ENCODE measurements at places on chromosomes 3 and 15.

GRCh38 chr15:51931638-51932037 lies 39.9 kb downstream of the LEO1 start:
- DNase-seq = no peak

DNA sequence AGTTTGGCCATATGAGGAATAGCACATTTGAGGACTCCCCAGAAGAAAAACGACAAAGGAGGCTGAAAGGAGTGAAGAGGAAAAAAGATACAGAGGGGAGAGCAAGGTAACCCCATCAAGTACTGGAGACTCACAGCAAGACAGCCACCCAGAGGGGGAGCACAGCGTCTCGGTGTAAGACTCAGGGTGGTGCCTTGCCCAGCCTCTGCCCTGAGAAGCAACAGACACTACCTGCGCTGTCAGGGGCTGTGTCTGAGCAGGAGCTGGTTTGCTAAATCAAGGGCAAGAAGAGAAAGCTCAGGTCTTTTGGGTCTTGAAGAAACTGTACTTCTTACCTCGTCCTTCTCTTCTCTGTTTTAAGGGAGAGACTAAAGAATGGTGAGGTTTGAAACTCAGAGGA lies 27.9 kb downstream of the FBXO45 start:
- no peak for DNase-seq

- no peak for DNase-seq
Observed at GRCh38 chr15:92092289-92093105, 239.0 kb downstream of the SLCO3A1 start.

DNA sequence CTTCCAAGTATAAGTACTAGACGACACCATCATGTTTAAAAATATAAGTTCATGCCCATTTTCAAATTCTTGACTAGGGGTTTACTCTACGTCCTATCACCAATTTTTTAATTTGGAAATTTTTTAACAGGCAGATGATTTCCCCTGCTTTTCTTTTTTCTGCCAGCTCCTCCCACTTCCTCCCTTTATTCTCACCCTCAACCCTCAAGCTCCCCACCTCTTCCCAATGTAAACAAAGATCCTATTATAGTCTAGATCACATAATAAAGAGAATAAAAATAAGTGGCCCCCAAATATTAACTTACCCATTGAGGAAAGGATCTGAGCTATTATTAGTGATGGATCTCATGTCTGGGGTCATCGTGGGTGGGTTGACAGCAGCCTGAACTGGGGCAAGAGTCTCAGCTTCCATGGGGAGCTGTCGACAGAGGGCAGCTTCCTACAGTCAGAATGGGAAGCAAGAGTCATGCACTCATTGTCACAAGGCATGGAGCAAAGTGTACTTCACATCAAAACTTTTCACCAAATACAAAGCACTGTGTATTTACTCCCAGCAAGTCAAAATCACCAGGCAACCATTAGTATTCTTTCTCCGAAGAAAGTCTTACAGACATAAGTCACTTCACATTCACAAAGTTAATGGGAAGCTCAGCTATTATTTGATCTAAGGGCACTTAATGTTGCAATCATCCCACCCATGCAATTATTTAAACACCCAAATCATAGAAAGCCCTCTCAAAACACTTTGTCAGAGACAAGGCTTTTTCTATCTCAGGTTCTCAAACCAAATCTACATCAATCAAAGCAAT lies 53.2 kb downstream of the TM4SF4 start:
- DNase-seq = no peak

GRCh38 chr15:70451821-70452653 lies 311.3 kb downstream of the UACA start:
- no peak for DNase-seq

DNA sequence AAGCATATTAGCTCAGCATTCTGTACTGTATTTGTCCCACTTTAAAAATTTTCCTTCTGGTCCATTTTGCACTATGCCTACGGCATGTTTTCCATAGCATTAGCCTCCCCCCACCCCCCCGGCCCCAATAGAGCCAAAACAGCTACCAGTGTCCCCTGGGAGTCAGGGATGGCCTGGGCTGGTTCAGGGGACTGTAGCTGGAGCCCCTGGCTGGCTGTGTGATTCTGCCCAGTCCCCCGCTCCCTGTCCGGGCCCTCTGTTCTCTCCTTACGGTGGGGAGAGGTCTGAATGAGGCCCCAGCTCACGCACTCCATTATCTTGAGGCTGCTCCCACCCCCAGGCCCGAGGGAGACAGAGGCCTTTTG lies 70.1 kb downstream of the KLF15 start:
- DNase-seq = no peak

DNA sequence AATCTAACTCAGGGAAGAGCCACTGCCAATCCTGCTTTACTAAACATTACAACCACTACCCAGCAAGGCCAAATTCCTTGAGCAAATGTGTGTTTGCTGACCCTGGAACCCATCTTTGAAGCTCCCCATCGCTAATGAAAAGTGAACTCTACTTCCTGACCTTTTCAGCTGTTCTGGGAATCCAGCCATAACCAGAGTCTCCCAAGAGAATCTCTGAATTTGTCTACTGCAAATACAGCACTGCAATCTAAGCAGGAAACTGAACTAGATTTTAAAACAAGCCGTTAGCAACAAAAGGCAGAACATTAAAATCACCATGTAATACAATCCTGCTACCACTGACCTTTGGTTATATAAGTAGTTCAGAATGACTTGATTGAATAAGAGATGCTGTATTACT lies 309.2 kb downstream of the MAGI1 start:
- no peak for DNase-seq

DNA sequence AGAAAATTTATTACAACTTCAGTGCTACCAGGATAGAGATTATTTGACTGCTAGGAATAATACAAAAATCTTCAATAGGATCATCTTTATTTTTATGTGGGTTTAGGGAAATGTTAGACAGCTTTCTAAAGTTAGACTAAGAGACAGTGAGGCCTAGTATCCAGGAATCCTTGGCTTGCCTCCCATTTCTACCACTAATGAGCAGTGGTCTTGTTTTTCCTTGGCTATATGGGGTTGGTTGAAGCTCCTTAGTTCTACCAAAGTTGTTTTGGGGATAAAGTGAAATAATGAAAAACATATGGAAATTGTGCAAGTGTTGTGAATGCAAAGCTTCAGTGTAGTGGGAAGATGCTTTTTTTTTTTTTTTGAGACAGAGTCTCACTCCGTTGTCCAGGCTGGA lies 16.8 kb downstream of the AP4E1 start:
- no peak for DNase-seq

- no peak for DNase-seq
Observed at GRCh38 chr3:196638861-196639482, 522 bp upstream of the NRROS start.

- DNase-seq = no peak
Observed at GRCh38 chr3:156395961-156396710, 158.8 kb downstream of the SSR3 start.

DNA sequence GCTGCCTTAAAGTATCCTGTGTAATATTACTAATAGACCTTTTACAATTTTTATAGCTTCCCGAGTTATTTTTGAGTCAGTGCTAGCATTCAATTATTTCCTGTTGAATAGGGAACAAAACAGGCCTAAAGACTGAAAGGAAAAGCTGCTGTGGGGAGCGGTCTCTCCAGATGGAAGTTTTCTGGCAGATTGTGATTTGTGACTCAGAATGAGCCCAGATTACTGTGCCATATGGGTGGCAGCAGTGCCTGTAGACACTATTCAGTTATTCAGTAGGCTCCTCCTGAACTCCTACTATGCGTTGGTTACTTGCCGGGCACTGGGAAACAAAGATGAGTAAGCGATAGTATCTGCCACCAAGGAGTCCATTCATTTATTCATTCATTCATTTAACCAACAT lies 211.8 kb downstream of the CHST2 start:
- DNase-seq = no peak

GRCh38 chr3:127041933-127042332 lies 59.0 kb downstream of the PLXNA1 start:
- DNase-seq = no peak

- DNase-seq = no peak
Observed at GRCh38 chr3:28948685-28949084, 332.2 kb upstream of the RBMS3 start.

- no peak for DNase-seq
Observed at GRCh38 chr3:172776049-172776717, 25.7 kb downstream of the ECT2 start.

GRCh38 chr3:50627407-50628051 lies 10.6 kb downstream of the MAPKAPK3 start:
- no peak for DNase-seq

- no peak for DNase-seq
Observed at GRCh38 chr3:184514171-184514490, 47.5 kb upstream of the EPHB3 start.

GRCh38 chr3:69563151-69563550 lies 176.1 kb upstream of the MITF start:
- DNase-seq = no peak

DNA sequence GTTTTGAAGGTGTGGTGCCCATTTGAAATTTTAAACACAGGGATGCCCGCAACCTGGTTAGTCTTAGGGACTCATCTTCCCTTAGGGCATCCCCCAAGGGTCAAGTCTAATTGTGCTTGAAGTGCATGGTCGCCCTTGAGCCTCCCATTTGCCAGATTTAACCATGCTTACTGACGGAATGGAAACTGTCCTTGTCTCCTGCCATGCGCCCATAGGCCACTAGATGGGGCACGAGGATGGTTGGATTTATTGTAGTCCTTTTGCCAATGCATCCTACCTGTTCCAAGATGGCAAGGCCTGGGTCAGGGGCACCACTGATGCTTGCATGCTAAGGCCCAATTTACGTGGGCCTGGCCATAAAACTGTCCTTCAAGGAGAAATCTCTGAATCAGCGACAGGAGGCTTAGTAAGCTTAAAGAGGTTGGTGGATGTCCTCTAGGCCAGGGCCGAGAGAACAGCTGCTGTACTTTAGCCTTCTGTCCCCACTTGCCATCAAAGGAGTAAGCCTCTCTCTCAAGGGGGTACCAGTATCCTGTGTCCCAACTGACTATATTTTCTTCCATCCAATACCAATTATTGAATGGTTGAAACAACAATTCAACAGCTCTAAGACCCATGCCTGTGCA lies 355.4 kb downstream of the OTOL1 start:
- no peak for DNase-seq

DNA sequence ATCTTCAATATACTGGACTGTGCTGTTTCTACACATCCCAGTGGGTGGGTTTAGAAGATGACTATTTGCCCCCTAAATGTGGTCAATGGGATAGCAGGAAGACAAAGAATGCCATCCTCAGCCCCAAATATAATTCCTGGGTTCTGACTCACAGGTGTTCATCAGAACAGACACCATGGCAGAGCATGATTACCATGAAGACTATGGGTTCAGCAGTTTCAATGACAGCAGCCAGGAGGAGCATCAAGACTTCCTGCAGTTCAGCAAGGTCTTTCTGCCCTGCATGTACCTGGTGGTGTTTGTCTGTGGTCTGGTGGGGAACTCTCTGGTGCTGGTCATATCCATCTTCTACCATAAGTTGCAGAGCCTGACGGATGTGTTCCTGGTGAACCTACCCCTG lies 3.0 kb downstream of the CXCR6 start:
- DNase-seq = peak; percentile 45

DNA sequence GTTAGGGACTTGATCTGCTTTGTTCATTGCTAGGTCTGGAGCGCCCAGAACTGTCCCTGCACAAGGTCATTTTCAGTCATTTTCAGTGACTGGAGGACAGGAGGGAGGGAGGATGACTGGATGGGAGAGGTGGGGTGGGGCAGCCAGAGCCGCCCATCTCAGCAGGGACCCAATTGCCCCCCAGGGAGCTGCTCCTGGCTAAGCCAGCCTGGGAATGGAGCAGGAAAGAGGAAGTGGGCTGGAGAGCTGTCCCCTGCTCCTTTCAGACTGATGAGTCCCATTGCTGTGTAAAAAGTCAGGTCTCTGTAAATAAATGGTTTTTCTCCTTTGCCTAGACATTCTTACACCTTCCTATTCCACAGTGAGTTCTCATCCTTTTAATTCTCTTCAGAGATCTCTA lies 98.4 kb upstream of the RAD18 start:
- no peak for DNase-seq

- DNase-seq = no peak
Observed at GRCh38 chr3:65178703-65179102, 490.9 kb upstream of the ADAMTS9 start.

GRCh38 chr3:117820658-117821299 lies 1111.2 kb downstream of the TUSC7 start:
- DNase-seq = no peak

DNA sequence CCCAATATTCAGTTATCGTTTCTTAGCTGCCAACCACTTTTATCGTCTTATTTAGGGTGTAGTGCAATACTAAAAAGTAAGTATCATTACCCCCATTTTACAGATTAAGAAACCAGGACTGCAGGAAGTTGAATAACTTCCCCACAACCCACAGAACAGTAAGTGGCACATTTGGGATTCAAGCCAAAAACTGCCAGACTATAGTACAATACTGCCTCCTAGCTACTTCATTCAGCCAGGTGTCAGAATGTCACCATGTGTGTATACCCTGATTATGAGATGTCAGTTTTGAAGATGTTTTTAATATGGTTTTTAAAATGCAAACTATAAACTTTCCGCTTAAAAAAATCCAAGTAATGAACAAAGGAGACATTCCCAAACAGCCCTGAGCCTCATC lies 74.2 kb upstream of the PROK2 start:
- peak; percentile 32 for DNase-seq

- DNase-seq = no peak
Observed at GRCh38 chr3:134029734-134030378, at the start of gene SLCO2A1. TSS of gene SLCO2A1 (minus strand) at chr3:134029925. CDS start at chr3:134029802, 123 bp downstream.

DNA sequence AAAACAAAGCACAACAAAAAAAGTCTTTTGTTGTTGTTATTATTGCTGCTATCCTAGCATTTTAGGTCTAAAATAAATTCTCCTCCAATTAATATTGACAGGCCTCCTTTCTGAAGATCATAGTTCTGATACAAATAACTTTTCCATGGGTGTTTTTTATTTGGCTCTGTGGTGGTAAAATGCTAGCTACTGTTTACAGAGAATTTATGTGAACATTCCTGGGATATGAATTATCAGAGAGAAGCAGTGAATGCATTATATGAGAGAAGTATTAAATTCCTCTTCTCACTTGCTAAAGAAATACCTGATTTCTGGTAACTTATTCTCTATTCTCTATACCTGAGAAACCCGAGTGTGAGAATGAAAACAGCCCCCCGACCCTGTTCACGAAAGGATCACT lies 57.5 kb upstream of the TMCO5A start:
- DNase-seq = no peak

DNA sequence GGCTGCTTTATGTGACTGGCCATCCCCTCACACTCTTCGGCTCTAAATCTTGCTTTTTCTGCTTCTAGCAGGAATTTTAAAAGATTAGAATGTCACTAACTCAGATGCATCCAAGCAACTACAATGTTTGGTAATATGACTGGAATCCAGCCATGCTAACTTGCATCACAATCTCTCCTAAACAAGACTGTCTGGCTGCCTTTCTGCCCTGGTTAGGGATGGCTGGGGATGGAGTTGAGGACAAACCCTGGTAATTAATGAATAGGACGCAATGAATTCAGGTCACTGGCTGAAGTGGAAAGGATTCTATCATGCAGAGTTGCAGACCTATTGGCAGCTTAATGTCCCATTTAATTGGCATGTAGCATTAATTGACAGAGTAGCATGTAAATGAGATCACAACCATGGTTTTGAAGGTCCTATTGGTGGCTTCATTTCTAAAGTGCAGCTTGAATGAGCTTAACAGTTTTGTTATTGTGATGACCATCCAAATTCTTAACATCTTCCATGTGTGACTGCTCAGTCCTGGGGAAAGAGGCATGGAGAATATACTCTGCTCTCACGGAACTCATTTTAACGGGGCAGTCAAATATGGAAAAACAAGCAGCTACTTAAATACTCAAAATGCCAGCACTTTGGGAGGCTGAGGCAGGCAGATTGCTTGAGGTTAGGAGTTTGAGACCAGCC lies 21.7 kb downstream of the NMNAT3 start:
- no peak for DNase-seq

GRCh38 chr3:160980740-160981139 lies 124.4 kb downstream of the B3GALNT1 start:
- DNase-seq = no peak
